Activated CD4-positive, alpha-beta T cell treated with anti-CD3 and anti-CD28 coated beads for 36 hours (primary cell): ENCODE measurements at places on chromosomes 5 and 9. TPM values are rescaled to one million over a fixed set of nuclear protein-coding genes. Genes with fewer than 3 reads are reported as not detected.
A peak's percentile ranks its signal among the peaks of the same experiment; 100 is the strongest.

DNA sequence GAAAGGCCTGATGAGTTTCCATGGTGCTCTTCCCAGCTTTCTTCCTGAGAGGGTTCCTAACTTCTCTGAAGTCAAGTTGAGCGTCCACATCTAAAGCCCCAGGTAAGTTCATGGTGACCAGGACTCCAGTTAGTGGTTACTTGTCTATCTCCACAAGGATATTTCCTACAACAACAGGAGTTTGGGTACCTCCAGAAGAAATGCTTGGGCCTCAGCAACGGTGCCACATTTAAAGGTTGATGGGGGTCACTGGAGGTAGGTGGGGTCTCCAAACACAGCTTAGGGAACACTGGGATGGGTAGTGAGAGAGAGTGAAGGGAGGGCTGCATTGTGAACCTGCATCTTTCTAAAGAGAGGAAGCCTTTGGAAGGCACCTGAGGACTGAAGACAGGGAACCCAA lies 123.4 kb downstream of the BOD1 start:
- no peak for DNase-seq

GRCh38 chr9:131808291-131808690 lies 68.4 kb upstream of the RAPGEF1 start:
- no peak for DNase-seq

DNA sequence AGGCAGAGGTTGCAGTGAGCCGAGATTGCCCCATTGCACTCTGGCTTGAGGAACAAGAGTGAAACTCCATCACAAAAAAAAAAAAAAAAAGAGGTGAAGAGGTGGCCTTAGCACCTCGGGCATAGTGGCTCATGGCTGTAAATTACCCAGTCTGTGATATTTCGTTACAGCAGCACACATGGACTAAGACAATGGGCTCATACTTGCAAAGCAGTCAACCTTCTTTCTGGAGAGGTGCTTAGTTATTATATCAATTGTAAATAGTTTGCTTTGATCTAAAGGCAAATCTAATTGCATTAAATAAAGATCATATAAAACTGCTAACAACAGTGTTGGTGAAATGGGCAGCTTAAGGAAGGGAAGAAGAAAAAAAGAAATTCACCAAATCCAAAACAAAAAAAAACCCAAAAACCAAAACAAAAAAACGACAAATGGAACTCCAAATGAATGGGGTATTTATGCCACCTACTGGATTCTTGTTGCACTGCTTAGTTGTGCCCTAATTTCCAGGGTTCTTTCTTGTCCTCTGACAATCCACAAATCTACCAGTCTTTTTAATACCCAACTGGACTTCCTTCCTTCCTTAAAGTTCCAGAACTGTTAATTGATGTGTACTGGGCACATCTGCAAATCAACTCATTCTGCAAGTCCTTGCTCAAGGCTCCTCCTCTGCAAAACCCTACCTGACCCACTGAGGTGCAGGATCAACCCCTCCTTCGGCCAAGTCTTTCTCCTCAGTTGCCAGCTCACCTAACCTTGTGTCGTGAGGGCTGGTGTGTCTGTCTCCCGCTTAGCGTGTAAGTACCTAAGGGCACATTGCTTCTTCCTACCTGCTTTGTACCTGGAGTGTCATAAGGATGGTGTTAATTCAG lies 35.0 kb upstream of the DMRT1 start:
- peak; percentile 9 for DNase-seq

DNA sequence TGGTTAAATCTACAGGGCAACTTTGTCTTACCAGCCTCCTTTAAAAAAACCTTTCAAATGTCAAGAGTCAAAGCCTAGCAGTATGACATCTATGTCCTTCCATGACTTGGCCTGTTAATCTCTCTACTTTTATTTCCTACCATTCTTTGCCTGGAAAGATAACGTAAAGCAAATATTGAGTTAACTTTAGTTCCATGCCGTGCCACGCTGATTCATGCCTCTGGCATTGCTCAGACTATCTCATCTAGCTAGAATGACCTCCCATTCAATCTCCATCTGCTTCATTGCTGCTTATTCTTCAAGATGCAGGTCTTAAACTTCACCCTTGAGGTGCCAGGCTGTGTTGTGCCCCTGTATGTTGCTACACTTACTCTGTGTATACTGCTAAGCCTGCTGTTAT lies 729.8 kb downstream of the EFNA5 start:
- DNase-seq: no peak

DNA sequence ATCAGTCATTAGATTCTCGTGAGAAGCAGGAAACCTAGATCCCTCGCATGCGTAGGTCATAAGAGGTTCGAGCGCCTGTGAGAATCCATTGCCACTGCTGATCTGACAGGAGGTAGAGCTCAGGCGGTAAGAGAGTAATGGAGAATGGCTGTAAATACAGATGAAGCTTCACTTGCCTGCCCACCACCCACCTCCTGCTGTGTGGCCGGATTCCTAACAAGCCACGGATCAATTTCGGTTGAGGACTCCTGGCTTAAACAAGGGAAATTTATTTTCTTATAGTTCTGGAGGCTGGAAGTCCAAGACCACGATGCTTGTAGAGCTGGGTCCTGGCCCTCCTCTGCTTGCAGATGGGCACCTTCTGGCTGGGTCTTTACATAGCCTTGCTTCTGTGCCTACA lies 200.4 kb downstream of the PCSK5 start:
- no peak for DNase-seq

GRCh38 chr5:171865471-171865870 lies 79.9 kb downstream of the SMIM23 start:
- DNase-seq: no peak

DNA sequence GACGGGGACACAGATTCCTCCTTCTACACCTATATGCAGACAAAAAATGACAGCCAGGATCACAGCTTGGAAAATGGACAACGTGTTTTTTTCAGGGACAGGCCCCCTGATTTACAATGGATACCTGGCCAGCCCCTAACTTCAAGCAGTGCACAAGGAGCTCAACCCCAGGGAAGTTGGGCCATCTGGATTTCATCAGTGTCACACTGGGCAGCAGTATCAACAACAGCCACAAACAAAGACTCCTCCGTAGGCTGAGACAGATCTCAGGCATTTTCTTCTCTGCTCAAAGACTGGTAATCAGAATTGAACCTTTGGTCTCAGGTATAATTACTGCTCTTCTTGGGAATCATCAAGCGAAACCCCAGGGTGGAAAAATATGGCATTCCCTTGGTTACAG lies 374.0 kb downstream of the ZNF608 start:
- DNase-seq: no peak

DNA sequence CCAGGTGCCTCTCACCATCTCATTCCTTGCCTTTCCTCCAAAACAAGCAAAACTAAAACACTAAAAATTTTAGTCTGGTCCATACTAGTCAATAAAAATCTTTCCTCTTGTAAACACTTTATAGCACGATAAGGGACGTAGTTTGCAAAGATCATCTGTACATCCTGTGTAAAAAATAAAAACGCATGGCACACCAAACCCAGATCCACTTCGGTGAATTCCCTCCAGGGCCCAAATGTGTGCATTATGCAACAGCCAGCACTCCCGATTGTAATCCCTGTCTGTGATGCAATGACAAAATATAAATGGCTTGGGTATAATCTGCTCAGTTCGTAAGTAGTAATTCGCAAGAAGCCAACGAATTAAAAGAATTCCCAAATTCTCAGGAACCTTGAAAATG lies 1.4 kb downstream of the FAM169A start:
- no peak for DNase-seq

DNA sequence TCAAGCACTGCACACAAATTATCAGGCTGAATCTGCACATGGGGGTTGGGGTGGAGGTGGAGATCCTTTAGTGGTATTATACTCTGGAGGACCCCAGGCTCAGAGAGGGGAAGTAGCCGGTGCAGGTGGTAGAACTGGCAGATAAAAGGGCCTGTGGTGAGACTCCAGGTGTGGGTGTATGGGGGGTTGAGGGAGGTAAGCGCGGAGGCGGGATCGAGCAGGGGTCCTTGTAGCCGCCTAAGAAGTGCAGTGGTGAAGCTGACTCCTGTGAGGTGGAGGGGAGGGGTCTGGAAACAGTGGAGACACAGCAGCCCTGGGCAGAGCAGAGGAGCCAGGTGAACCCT lies 841 bp downstream of the ACSL6 start:
- DNase-seq: peak; percentile 3

DNA sequence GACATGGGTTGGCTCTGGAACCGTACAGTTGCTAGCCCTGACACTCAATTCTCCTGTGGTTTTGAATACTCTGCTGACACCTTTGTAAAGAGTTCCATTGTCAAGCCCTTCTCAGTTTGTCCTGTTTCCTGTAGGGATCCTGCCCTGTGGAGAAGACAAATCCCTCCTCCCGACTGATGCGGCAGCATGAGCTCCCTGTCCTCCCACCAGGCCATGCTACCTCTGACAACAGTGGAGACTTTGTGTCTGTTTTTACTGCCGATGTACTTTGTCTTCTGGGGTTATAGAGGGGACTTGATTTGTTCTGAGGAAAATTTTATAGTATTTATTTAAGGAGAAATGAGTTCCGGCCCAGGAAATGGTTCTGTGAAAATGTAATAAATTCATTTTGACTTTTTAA lies 57.8 kb downstream of the PRLR start:
- no peak for DNase-seq

GRCh38 chr5:137714946-137715345 lies 20.9 kb downstream of the KLHL3 start:
- DNase-seq: no peak

DNA sequence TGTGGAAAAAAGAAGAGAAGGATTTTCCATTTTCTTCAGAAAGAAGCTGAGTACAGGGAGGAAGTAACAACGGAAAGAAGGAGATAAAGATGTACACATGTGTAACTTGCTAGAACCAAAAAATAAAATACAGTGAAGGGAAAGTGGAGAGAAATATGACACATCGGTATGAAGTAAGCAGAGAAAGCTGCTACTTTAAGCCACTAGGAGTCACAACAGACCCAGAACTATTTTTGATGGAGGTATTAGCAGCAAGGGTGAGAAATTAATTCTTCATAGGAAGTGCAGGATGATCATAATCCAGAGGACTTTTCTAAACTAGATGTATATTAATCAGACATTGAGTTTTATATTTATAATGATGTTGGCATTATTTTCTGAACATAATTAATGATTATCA lies 88.5 kb downstream of the FAM174A start:
- no peak for DNase-seq

DNA sequence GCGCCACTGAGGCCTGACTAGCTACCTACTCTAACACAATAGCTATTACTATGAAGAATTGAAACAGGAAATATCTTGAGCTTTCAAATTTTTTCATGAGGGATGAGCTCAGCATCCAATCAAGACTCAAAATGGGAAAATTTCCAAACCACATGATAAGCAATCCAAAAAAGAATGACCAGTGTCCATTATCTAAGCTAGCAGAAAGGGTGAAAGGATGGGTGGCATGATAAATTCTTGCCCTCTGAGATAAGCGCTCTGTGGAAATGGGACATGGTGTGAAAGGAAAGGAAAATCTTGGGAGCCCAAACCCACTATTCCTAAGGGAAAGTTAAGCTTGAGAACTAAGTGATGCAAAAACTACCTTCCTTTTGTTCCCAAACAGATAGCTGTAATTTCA lies 170.2 kb upstream of the NREP start:
- no peak for DNase-seq

DNA sequence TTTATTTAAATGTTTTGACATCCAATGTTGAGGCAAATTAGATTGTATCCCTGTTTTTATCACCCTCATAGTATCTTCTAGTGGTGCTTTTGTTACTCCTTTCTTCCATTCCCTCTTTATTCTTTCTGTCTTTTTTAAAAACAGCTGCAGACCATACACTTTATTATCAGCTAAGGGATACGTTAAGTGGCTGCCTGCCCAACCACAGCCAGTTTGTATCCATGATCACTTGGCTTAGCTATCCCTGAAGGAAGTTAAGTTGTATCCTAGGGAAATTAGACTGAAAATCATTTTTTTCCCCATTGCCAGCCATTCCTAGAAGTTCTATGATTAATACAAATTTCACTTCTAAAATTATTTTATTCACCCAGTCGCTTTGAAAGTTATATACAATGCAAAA lies 1032.7 kb downstream of the NR2F1-AS1 start:
- DNase-seq: no peak

DNA sequence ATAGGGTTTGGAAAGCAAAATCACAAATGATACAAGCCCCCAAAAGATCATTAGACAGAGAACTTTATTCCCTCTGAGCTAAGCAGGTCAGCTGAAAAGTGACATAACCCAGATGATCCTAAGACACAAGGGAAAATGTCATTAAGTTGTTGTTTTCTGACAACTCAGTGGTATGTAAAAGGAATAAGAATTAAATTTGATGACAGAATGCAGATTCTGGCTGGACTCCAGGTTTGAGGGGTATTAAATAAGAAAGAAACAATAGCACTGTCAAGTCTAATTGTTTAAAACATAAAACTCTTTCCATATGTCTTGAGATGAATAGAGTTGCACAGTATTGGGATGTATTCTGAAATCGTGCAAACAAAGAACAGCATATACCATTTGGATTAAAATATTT lies 429.9 kb downstream of the CAAP1 start:
- DNase-seq: no peak

GRCh38 chr5:62718324-62718723 lies 139.7 kb downstream of the LRRC70 start:
- DNase-seq: peak; percentile 8

GRCh38 chr5:134600600-134600999 lies 32.0 kb downstream of the SAR1B start:
- DNase-seq: no peak

GRCh38 chr9:98881356-98881755 lies 62.4 kb upstream of the COL15A1 start:
- DNase-seq: no peak

GRCh38 chr5:10199692-10200091 lies 50.0 kb downstream of the ATPSCKMT start:
- DNase-seq: no peak

DNA sequence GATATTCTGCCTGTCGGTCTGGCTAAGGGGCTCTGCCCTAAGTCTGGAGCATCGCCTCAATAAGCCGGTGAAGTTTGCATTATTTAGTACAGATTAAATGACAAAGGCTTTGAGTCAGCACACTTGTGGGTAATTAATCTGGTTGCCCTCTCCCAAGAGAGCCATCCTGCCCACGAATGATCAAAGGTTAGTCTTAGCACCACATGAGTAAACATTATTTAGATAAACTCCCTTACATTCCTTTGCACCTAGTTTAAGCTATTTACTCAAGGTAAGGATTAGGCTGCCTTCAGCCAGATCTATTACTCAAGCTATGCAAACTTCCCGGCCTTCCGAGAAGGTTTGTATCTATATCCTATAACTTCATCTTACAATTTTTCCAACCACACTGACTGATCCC lies 572.1 kb downstream of the CHSY3 start:
- no peak for DNase-seq

DNA sequence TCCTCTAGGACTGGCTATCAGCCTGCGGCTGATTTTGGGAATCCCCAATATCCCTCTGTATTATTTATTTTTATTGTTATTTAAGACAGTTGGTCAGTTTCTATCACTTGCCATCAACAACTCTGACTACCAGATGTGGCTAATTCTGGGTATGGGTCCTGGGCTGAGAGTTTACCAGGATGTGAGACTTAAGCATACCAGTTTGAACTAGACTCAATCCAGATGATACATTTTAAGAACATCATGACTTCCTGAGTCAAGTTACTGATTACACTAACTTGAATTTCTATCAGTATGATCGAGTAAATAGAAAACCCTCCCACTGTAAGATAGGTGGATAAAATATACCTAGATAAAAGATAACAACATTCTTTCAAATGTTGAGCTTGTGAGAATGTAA lies 634.0 kb downstream of the MAT2B start:
- no peak for DNase-seq

The RMI1 gene
- 25.0 TPM for total RNA-seq

The GABRP gene
- not detected for total RNA-seq

The SAXO1 gene
- 0.11 TPM for total RNA-seq

The CCNO gene
- not detected for total RNA-seq

The GABRA6 gene
- total RNA-seq: not detected

The RAD1 gene
- 38.7 TPM for total RNA-seq

The GARIN3 gene
- 0.82 TPM for total RNA-seq

The TMEM267 gene
- 15.7 TPM for total RNA-seq

The GMCL2 gene
- not detected for total RNA-seq

The CCL21 gene
- total RNA-seq: not detected
